AG09309 (cell line): ENCODE measurements at places on chromosomes 6 and 20.

DNA sequence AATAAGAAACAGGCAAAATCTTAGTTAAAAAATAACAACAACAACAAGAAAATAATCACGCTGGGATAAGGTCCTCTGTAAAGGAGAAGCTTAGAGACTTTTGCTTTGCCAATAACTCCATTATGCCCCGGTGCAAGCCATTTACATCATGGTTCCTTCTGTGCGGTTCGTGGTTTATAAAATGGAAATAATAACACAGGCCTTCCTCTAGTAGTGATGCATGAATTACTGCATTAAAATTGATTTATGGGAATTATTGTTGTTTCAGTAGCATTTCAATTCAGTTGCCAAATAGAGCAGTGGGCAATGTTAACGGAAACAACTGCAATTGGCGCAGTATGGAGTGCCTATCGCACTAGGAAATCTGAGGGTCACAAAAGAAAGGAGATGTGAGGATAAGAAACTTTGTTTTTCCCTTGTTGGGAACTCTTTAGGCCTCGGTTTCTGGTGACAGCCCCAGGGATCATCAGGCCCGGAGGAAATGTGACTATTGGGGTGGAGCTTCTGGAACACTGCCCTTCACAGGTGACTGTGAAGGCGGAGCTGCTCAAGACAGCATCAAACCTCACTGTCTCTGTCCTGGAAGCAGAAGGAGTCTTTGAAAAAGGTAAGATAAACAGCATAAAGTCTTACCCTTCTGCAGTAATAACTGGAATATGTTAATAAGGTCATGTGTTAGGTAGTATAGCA lies 1.1 kb downstream of the CD109 start:
- no peak for DNase-seq

- DNase-seq: no peak
Measured at GRCh38 chr6:1415416-1416063, 26.2 kb downstream of the FOXF2 start.

- no peak for DNase-seq
Measured at GRCh38 chr6:15183979-15184378, 61.9 kb upstream of the JARID2 start.

DNA sequence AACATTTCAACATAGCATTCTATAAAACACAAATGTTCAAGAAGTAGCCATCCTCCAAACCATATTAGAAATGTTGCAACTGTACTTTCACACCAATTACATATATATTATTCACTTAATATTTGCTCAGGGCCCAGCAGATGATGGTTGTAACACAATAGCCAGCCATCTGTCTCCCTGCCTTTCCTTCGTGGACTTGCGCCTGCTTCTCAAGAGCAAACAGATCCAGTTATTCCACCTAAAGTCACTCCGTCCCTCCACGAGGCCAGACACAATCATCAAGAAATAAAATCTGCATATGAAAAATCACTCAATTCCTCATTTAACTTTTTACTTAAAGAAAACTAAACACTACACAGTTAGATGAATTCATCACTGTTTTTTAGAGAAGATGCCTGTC lies 160.4 kb downstream of the RALGAPA2 start:
- no peak for DNase-seq

GRCh38 chr20:51352791-51353190 lies 189.7 kb downstream of the NFATC2 start:
- DNase-seq: no peak

DNA sequence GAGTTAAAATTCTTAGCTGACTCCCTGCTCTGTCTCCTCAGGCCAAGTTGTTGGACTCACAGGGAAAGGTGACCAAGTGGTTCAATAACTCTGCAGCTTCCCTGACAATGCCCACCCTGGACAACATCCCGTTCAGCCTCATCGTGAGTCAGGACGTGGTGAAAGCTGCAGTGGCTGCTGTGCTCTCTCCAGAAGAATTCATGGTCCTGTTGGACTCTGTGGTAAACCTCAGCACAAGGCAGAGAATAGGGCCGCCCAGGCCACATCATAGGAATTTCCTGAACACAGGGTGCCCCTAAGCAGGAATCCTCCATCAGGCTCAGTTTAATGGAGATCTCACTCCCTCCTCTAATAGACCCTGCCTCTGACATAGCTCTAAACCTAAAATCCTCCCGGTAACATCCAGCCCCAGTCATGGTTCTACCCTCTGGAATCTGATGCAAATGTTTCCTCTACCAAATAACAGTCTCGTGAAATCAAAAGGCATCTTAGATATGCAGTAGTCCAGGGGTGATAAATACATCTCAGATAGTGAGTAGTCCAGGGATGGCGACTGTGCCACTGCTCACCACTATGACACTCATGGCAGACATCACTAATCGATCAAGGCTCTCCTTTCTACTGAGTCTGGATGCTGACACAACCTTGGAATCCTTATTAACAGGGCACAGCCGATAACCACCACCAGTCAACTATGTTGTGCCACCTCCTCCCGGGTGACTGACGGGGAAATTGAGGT lies 18.3 kb downstream of the BPIFB1 start:
- no peak for DNase-seq

DNA sequence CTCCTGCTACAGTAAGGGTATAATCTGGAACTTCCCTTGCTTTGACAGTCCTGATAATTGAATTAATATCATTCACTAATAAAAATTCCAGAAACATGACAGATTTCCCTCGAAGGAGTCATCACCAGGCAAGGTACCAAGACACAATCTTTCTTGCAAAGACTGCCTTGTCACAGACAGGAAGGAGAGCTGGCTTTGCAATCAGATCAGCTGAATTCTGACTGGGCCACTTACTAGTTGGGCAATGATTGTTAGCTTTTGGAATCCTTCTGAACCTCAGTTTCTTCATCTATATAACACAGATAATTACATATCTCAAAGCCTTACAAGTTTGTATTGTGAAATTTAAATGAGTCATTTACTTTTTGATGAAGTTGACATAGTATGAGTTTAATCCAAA lies 344.2 kb downstream of the RFPL4B start:
- DNase-seq: peak; percentile 92

DNA sequence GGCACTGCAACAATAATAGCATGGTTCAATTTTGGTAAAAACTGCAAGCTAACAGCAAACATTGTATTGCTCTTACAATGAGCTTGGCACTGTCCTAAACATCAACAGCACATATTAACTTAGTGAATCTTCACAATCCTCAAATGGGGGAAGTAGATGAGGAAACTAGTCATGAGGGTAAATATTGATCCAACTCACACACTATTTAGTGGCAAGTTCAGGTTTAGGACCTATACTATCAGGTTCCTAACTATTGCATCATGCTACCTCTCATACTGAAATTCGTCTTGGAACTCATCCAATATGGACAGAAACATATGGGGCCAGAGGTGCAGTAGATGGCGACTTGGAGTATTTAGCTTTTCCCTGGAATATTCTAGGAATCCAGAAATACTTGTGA lies 34.2 kb downstream of the FKBP1C start:
- no peak for DNase-seq

- DNase-seq: no peak
Measured at GRCh38 chr6:21824431-21825177, 231.1 kb downstream of the SOX4 start.

DNA sequence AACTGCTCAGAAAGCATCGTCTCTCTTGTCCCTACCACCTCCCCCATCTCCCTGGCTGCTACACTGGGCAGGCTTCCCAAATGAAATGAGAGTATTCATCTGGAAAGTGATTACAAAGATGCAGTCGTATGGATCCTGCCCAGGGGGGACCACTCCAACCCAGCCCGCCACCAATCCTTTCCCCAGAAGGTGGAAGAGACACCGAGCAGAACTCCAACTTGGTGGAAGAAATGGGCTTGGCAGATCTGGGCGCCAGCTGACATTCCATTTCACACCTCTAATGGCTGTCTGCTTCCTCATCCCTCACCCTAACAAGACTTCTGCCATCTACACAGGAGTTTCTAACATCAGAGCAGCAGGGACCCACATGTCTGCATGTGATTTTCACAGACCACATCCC lies 12.7 kb downstream of the PKHD1 start:
- DNase-seq: no peak

DNA sequence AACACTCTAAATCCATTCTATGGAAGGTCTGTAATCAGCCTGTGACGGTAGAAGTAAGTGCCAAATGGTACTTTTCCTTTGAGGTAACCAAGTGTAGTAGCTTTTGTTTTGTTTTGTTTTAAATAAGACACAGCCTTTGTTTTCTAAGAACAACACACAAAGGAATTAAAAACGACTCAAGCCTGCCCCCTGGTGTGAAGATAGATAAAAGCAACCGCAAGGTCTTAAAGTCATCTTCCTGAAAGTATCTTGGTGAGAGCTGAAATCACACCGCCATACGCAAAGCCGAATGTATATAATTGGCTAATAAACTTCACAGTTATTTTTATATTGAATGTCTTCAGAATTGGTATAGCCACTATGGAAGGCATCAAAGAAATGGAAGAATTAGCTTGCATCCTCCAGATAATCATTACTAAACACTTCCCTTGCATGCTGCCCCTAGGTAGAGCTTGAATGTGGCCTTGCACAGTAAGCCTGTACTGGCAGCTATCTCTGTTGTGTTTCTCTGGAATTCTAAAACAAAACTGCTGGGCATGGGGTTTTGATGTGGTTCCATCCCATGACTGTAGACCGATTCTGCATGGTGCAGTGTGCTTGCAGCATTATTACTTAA lies 95.6 kb downstream of the LAMP5 start:
- peak; percentile 24 for DNase-seq

DNA sequence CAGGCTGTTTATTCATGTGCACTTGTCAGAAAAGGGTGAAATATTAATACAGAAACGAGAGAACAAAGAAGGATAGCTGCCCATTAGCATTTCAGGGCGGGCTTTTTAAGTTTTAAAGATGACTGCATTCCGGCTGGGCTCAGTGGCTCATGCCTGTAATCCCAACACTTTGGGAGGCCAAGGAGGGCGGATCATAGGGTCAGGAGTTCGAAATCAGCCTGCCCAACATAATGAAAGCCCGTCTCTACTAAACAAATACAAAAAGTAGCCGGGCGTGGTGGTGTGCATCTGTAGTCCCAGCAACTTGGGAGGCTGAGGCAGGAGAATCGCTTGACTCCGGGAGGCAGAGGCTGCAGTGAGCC lies 130.5 kb downstream of the HFE start:
- no peak for DNase-seq

DNA sequence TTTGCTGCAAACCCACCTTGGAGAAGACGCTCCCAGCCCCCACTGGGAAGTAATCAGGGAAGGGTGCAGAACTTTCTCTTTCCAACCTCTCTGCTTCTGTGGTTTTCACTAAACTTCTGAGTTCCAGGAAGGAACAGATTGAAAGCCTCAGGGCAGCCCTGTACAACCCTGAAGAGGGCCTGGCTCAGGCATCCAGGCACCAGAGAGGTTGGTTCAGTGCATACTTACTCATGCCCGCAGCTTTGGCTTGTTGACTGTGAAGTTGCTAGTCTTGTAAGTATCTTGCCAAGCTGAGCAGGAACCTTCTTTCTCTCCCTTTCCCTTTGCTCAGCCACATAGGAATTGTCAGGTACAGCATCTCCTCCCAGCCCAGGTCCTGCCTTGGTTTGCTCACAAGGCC lies 272.2 kb upstream of the FOXQ1 start:
- no peak for DNase-seq
